PC-3 (cell line): ENCODE measurements at places on chromosomes 6 and 20.

DNA sequence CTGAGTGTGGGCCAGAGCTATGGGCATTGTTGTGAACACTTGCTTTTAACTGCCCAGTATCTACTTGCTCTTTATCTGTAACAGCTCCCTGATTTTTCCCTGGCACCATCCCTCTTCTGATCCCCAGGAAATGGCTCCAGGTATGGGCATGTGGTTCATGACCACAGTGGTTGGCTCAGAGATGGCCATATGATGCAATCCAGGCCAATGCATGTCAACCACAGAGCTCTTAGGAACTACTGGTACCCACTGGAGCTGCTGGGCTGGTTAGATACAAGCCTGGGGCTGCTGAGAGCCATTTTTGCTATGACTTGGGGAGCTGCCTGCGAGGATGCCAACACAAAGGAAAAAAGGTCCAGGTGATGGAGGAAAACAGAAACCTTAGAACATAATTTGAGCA is 55.6 kb downstream of the KCNB1 start:
- no peak for DNase-seq

- no peak for DNase-seq
Measured at GRCh38 chr20:58994390-58995159, 12.5 kb downstream of the CTSZ start.

GRCh38 chr20:37807471-37808232 is 95.3 kb upstream of the VSTM2L start:
- no peak for DNase-seq

- DNase-seq: no peak
Measured at GRCh38 chr20:42338294-42339201, 720.4 kb upstream of the CHD6 start.

DNA sequence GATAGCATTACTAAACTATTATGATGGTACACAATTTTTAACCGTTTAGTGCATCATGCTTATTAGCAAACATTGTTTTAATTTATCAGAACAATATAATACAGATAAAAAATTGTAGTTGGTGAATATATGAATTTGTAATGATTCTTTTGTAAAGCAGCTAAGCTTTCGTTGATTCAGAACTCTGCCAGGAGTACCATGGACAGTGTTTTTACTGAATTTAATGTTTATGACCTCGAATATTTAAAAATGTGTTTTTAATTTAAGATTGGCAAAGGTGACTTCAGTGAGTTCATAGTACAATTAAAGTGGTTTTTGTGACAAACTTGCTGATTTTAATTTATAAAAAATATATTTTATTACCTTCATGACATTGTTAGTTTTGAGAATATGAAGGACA is 10.0 kb downstream of the AFDN start:
- no peak for DNase-seq

GRCh38 chr20:60403105-60403741 is 445.0 kb downstream of the CDH26 start:
- DNase-seq: no peak
